ENCODE measurements at places on chromosomes 16 and 17.
A peak's percentile ranks its signal among the peaks of the same experiment; 100 is the strongest.

- peak; percentile 37 for DNase-seq
Observed at GRCh38 chr17:39755554-39756379, 18.0 kb downstream of the GRB7 start.

DNA sequence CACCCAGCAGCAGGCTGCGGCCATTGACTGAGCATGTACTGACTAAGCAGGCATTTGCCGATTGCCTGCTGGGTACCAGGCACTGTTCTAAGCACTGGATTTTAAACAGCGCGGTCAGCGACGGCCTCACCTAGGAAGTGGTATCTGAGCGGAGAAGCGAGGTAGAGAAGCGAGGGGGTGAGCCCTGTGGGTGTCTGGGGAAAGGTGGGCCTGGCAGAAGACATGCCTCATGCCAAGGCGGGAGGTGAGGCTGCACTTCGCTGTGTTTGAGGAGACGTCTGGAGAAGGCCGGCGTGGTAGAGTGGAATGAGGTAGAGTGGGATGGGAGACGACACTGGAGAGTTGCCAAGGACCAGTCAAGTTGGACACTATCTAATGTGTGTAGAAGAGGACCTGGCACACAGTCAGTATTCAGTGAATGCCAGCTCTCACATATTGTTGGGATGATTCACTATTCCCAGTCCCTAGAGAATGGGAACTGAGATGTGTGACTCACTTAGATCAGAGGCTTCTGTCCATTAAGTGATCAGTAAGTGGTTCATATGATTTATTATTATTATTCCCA lies 14.4 kb downstream of the SYCE1L start:
- DNase-seq = no peak

DNA sequence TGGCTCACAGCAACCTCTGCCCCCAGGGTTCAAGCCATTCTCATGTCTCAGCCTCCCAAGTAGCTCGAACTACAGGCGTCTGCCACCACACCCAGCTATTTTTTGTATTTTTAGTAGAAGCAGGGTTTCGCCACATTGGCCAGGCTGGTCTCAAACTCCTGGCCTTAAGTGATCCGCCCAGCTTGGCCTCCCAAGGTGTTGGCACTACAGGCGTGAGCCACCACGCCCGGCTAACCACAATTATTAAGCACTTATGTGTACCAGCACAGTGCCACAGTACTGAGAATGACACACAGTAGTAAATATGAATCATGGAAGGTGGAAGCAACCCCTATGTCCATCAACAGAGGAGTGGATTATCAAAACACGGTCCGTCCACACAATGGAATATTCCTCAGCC lies 49.8 kb downstream of the COTL1 start:
- no peak for DNase-seq

DNA sequence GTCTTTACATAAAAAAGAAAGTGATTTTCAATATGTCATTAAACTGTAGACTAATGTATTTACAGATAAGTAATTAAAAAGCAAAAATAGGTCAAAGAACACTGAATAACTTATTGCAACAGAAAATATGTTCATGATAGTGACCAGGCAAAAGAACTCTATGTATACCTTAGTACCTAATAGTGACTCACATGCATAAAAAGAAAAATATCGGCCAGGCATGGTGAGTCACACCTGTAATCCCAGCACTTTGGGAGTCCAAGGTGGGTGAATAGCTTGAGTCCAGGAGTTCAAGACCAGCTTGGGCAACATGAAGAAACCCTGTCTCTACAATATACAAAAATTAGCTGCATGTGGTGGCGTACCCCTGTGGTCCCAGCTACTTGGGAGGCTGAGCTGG lies 33.0 kb upstream of the TOM1L1 start:
- DNase-seq = no peak

- DNase-seq = no peak
Observed at GRCh38 chr16:85390511-85391174, 222.5 kb upstream of the GSE1 start.

- peak; percentile 37 for DNase-seq
Observed at GRCh38 chr16:83899272-83899897, 470 bp downstream of the MLYCD start.

- no peak for DNase-seq
Observed at GRCh38 chr16:30947859-30948666, 805 bp upstream of the ORAI3 start.

GRCh38 chr17:15431196-15431595 lies 36.2 kb downstream of the CDRT4 start:
- no peak for DNase-seq

GRCh38 chr17:1764284-1764683 lies 2.4 kb downstream of the SERPINF1 start:
- peak; percentile 16 for DNase-seq

DNA sequence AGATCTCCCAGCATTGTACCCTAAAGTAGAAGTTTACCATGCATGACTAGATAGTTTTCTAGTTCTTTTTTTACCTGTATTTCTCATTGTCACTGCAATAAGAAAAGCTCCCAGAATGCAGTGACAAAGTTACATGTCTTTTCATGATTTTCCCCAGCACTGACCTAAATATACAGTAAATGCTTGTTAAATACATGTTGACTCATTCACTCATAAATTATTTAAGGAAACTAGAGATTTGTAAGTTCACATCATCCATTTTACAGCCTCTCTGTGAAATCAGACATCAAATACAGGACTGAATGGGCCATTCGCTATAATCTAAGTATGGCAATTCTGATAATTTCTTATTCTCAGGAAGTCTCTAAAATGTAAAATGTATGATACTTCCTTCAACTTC lies 258.9 kb upstream of the AXIN2 start:
- DNase-seq = no peak

GRCh38 chr17:57289130-57289529 lies 32.8 kb downstream of the MSI2 start:
- no peak for DNase-seq

DNA sequence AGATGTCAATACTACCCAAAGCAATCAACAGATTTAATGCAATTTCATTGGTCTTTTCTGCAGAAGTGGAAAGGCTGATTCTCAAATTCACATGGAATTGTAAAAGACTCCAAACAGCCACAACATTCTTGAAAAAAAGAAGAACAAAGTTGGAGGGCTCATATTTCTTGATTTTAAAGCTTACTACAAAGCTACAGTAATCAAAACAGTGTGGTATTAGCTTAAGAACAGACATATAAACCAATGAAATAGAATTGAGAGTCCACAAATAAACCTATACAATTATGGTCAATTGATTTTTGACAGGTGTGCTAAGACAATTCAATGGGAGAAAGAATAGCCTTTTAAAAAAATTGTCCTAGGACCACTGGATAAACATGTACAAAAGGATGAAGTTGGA lies 14.4 kb upstream of the ABCC1 start:
- no peak for DNase-seq

GRCh38 chr16:25035494-25036405 lies 20.6 kb upstream of the ARHGAP17 start:
- no peak for DNase-seq

- DNase-seq = no peak
Observed at GRCh38 chr17:78394209-78394608, 15.8 kb downstream of the PGS1 start.

- DNase-seq = peak; percentile 35
Observed at GRCh38 chr17:68290268-68290954, 516 bp downstream of the SLC16A6 start.

DNA sequence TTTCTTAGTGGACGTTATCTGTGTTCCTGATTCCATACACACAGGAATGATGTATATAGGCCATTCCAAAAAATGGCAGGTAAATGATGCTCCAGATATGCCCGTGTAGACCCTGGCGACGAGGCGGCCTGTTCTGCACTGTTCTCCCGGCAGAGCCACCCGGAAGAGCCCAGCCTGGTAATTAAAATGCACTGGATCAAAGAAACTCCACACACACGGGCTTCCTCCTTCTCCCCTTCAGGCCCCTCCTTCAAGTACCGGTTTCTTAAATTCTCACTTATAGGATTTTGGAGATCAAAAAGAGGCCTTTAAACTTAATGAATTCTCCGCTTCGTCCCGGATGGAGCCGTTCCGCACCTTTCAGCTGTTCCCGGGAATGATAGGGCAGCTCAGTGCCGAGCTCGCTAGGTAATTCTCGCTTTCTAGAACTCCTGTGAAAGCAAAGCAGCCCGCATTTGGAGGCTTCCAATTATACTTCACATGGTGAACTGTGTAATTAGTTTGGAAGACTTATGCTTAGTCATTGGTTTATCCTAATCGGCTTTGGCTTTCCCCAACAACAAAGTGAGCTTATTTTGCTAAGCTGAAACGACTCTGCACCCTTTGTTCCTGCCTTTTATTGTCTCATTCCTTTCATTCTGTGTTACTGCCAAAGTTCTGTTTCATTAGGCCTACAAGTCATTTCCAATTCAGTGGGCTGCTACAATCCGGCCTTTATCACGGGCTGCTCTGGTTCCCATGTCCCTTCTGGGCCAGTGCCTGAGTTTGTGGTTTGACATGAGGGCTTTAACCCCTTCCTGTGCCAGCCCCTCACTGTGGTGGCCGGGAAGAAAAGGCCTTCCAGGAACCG lies 150.0 kb downstream of the MSI2 start:
- DNase-seq = no peak

- peak; percentile 97 for DNase-seq
Observed at GRCh38 chr17:45247429-45248131, 14.3 kb downstream of the SPATA32 start.

DNA sequence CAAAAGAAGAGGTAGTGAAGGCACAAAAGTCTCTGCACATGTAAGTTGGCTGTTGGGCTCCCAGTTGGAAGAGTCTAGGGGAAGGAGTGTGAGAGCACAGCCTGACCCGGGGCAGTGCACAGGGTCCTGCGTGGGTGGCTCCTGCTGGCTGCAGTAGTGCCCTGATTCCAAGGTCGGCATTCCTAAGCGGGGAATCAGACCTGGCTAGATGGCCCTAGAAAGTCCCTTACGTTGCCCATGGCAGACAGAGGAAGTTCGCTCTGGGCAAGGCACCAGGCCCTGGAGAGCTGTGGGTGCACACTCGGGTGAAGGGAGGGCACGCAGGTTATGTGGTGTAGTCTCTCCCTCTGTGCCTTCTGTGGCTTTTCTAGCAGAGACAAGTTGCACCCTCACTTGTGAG lies 22.8 kb upstream of the SLC5A11 start:
- no peak for DNase-seq

GRCh38 chr17:57451191-57451590 lies 194.9 kb downstream of the MSI2 start:
- DNase-seq = no peak

DNA sequence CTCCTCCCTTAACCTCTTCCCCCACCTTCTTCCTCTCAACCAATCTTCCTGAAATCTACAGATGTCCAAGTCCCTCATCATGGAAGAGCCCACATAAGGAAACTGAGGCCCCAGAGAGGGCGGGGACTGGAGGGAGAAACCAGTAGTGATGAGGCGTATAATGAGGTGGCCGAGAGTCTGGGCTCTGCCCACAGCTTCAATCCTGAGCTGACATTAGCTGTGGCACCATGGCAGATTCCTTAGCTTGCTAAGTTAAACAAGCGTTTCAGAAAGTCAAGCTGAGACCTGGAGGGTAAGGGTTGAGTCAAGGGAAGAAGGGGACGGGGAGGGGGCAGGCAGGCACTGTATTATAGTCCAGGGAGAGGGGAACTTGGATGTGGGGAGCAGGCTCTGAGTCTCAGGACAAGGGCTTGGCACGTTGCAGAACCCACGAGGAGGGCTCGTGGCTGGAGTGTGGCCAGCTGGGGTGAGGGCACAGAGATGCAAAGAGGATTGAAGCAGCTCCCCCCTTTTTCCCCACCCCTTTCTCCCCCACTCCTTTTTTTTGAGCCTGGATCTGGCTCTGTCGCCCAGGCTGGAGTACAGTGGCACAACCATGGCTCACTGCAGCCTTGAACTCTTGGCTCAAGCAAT lies 13.3 kb downstream of the ARHGAP23 start:
- DNase-seq = no peak

GRCh38 chr16:54521327-54521726 lies 234.7 kb upstream of the IRX3 start:
- DNase-seq = no peak

DNA sequence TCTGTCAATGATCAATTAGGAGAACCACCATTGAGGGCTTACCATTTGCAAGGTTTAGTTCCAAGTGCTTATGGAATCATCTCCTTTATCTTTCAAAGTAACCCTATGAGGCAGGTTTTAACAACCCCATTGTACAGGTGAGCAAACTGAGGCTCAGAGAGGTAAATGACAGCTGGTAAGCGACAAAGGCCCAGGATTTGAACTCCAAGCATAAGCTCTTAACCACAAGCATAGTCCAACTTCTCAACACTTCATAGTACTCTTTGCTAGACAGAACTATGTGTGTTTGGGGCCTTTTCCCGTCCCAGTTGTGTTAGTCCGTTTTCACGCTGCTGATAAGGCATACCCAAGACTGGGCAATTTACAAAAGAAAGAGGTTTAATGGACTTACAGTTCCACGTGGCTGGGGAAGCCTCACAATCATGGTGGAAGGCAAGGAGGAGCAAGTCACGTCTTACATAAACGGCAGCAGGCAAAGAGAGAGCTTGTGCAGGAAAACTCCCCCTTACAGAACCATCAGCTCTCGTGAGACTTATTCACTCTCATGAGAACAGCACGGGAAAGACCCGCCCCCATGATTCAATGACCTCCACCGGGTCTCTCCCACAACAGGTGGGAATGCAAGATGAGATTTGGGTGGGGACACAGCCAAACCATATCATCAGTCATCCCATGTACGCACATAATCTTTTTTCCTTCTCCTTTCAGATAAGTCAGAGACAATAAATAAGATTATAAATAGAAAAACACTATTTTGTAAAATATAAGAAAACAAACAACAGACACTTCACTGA lies 6.4 kb downstream of the RPH3AL start:
- DNase-seq = no peak

DNA sequence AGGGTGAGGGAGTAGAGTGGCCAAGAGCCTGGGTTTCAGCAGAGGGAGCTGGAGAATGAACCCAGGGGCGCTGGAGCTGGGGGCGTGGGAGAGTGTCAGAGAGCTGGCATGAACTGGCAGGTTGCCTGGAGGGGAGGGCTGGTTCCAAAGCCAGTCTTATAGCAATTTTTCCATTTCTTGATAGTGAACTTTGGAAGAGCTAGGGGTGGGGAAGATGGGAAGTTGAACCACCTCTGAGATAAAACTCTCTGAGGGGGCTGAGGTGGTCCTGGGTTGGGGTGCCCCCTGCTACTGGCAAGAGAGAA lies 36.9 kb downstream of the ADGRG5 start:
- DNase-seq = no peak

- no peak for DNase-seq
Observed at GRCh38 chr16:84138824-84139627, 6.0 kb downstream of the HSDL1 start.

GRCh38 chr17:50147841-50148225 lies 2.6 kb downstream of the PPP1R9B start:
- no peak for DNase-seq
